SJSA1 (cell line): ENCODE measurements at places on chromosomes 7 and 10. TPM values are rescaled to one million over a fixed set of nuclear protein-coding genes. Genes with fewer than 3 reads are reported as not detected.

DNA sequence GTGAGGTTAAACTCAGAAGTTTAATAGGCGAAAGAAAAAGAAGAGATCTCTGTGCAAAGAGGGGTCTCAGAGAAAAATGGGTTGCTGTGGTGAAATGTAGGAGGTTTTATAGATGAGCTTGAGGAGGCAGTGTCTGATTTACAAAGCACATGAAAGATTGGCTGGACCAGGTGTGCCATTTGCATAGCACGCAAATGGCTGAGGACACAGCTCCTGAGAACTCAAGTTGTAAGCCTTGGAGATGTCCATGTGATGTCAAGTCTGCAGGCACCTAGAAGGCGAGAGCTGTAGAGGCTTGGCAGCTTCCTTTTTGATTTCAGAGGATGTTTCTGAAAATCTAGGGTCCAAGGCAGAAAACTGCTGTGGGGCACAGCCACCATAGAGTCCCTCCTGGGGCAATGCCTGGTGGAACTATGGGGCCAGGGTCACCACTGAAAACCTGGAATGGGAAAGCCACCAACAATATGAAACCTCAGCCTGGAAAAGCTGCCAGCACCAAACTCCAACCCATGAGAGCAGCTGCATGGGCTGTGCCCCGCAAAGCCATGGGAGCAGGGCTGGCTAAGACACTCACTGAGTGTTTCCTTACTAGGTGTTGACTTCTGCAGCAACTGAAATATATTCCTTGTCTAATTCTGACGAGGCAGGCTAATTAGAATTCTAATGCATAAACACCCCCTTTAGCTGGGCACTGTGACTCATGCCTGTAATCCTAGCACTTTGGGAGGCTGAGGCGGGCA, 96.9 kb upstream of the TNS3 start:
- H3K36me3 ChIP-seq: no peaks in the 10 kb centered on the region
- peaks cover 17% of the 10 kb centered on the region for H3K4me1 ChIP-seq
- no peaks in the 10 kb centered on the region for H3K27me3 ChIP-seq
- no peak for DNase-seq
- no peak overlapping the region for H3K4me3 ChIP-seq

GRCh38 chr10:125057158-125058001, 103.0 kb downstream of the CTBP2 start:
- H3K27ac ChIP-seq: peak overlapping the region; percentile 75
- H3K4me1 ChIP-seq: peaks cover 49% of the 10 kb centered on the region
- peaks cover 18% of the 10 kb centered on the region for H3K36me3 ChIP-seq

- no peak for DNase-seq
- H3K36me3 ChIP-seq: peaks cover 21% of the 10 kb centered on the region
- no peak overlapping the region for H3K27ac ChIP-seq
- H3K4me1 ChIP-seq: no peaks in the 10 kb centered on the region
- no peaks in the 10 kb centered on the region for H3K27me3 ChIP-seq
These were observed 23.7 kb downstream of the GBF1 start for GRCh38 chr10:102269017-102269416.

CFAP69 gene
- 0.21 TPM in 1 of 2 replicates, not detected in the other for total RNA-seq

TAS2R41 gene
- total RNA-seq: not detected in 2 replicates

DNA sequence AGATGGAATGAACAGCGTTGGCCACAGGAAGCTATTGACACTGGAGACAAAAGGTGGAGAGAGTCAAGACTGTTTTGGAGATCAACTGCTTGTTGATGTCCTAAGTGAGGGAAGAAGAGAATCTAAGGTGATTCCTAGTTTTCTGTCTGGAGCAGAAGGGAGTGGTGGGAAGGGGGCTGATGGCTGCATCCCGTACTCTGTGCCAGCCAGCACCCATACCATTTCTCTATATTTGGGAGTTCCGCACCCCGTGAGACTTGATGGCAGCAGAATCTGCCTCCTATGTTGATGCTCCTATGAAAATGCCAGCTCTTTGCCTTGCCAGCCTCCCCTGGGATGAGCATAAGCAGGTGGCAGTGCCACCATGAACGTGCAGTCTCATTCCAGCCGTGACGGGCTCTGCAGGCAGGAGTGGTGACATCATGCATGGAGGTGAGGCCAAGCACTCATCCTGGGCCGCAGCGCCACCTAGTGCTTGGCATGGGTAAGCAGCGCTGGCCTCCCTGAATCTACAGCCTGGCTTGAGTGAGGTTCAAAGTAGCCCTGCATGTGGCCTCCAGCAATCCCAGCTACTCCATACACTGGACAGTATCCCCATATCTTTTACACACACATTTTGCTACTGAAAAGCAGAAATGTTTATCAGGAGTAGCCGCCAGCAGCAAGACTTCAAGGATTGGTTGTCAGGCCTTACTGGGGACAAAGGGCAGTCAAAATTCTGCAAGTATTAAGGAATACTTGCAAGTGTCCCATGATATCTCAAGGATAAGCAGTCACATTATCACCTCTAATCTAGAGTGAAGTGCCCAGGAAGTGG, 43.0 kb downstream of the PODXL start:
- no peaks in the 10 kb centered on the region for H3K27me3 ChIP-seq
- peaks cover 7% of the 10 kb centered on the region for H3K4me1 ChIP-seq
- 0 out of 2 replicates have a peak, but pooled peaks cover 3% of the 10 kb centered on the region for H3K36me3 ChIP-seq
- H3K4me3 ChIP-seq: no peak overlapping the region
- peak; percentile 60 for DNase-seq
- no peak overlapping the region for H3K27ac ChIP-seq

ABCB1 gene
- 3.0 and 4.9 TPM in 2 replicates for total RNA-seq

ITIH5 gene
- total RNA-seq: 9.9 and 16.3 TPM in 2 replicates

ZNF679 gene
- not detected in 2 replicates for total RNA-seq

SPDYE9 gene
- not detected in 2 replicates for total RNA-seq

GRCh38 chr7:43458330-43459018, 124.4 kb upstream of the STK17A start:
- H3K27me3 ChIP-seq: no peaks in the 10 kb centered on the region
- H3K27ac ChIP-seq: no peak overlapping the region
- no peak overlapping the region for H3K4me3 ChIP-seq
- peaks cover 3% of the 10 kb centered on the region; the same call in 1 of the 2 replicates for H3K4me1 ChIP-seq
- H3K36me3 ChIP-seq: no peaks in the 10 kb centered on the region

- H3K4me3 ChIP-seq: no peak overlapping the region
- no peaks in the 10 kb centered on the region for H3K4me1 ChIP-seq
- no peaks in the 10 kb centered on the region; the same call in 1 of the 2 replicates for H3K27me3 ChIP-seq
These were observed 182.1 kb downstream of the AUTS2 start for GRCh38 chr7:69780379-69780778.

MKI67 gene
- 26.7 and 50.4 TPM in 2 replicates for total RNA-seq

DNA sequence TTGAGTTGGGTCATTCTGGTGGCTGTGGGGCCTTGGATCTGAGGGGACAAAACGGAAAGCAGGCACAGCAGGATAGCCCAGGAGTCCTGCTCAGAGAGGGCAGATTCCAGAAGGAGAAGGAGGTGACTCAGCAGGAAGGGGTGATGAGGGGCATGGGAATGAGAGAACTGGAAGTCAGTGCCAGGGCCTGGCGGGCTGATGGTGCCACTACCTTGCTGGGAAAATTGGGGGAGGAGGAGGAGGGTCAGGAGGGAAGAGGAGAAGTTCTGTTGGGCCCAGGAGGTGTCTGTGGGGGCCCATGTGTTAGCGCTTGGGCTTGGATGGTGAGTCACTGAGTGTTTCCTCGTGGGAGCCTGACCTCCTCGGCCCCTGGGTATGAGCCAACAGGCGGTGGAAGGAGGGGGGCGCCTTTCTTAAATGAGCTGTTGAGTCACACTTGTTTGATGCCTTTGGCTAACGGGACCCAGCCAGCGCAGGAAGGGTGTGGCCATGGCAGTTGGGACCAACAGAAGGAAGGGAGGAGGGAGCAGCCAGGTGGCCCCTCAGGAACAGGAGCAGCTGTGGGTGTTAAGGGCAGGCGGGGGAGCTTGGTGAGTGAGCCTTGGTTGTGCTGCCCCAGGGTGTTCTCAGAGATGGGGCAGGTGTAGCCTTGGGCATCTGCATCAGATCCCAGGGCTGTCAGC, 130.0 kb upstream of the BTBD16 start:
- DNase-seq: peak; percentile 93
- no peak overlapping the region for H3K4me3 ChIP-seq
- H3K27me3 ChIP-seq: no peaks in the 10 kb centered on the region
- H3K4me1 ChIP-seq: peaks cover 34% of the 10 kb centered on the region

GRCh38 chr7:101243646-101244374, 1.1 kb downstream of the FIS1 start:
- H3K27me3 ChIP-seq: no peaks in the 10 kb centered on the region
- DNase-seq: no peak
- peak overlapping the region; percentile 74 for H3K4me3 ChIP-seq
- peaks cover 58% of the 10 kb centered on the region for H3K36me3 ChIP-seq

DNA sequence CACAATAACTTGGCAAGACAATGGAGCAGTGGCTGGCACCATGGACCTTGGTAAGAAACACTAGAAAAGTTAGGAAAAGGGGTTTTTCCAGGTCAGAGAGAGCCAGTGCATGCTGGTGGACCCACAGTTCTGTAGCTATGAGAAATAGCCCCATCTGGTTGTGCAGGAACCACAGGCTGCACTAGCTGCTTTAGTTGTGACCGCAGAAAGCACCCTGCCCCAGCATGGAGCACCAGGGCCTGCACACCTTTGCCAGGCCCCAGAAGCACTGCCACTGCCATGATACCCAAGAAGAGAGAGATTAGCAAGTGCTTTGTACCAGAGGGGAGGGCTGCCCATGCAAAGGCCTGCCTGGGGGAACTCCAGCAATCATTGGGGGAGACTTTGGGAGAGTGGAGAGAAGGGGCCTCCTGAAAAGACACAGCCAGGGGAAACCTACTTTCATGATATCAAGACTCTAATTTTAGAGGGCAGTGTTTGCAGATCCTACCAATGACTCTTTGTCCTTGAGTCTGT, 256.1 kb upstream of the C7orf33 start:
- H3K4me1 ChIP-seq: no peaks in the 10 kb centered on the region
- H3K27ac ChIP-seq: no peak overlapping the region
- no peak overlapping the region for H3K4me3 ChIP-seq

EVX1 gene
- not detected in 2 replicates for total RNA-seq

DNA sequence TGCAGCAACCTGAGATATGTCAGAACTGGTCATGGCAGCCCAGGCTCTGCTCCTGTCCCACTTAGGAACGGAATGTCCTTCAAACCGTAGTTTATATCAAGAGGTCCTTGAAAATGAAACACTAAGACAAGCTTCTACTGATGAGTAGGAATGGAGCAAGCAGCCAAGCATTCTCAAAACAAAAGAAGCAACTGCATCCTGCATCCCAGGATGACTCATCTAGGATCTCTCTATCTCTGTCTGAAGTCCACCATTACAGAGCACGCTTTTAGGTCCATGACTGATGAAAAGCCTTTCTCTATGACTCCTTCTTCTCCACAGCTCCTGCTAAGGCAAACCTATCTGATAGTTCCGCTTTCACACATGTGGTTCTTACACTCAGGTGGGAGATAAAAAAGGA, 16.3 kb downstream of the MBL2 start:
- H3K27me3 ChIP-seq: no peaks in the 10 kb centered on the region
- H3K4me3 ChIP-seq: no peak overlapping the region
- no peaks in the 10 kb centered on the region for H3K36me3 ChIP-seq
- no peak overlapping the region for H3K27ac ChIP-seq
